Activated CD8-positive, alpha-beta memory T cell treated with anti-CD3 and anti-CD28 coated beads for 4 hours (primary cell): ENCODE measurements at places on chromosomes 12 and 14.

DNA sequence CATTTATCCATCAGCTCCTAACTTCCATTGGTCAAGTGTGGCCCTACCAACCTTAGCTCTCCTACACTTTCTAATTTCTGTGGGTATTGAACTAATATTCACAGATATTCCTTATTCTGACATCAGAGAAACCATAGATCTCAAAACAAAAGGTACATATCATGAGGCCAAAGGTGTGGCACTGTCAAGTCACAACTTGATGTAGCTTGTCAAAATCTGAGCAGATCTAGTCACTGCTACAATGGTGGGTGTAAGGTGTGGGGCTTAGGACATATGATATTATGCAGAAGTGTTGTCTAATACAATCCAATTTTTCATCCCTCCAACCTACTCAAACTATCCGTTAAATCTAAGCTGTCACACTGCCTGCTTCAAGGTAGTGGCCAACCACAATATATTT, 114.0 kb upstream of the FAR2 start:
- DNase-seq, result no peak

DNA sequence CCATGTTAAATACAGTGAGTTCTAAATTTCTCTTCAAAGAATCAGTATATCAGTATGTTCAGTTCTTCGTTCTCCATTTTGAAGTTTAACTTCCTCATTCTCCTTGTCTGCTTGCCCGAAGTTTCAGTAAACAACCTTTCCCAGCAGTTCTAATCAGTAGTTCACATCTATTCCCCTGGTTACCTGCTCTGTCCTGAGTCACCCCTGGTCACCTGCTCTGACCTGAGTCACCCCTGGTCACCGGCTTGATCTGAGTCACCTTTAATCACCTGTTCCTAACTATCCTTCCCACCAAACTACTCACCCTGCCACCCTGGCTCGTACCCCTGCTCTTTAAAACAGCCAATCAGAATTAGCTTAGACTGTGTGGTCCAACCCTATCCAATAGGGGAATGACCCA, 9.4 kb upstream of the OR10G3 start:
- no peak for DNase-seq

GRCh38 chr12:10623131-10623530, 9.7 kb upstream of the MAGOHB start:
- no peak for DNase-seq

DNA sequence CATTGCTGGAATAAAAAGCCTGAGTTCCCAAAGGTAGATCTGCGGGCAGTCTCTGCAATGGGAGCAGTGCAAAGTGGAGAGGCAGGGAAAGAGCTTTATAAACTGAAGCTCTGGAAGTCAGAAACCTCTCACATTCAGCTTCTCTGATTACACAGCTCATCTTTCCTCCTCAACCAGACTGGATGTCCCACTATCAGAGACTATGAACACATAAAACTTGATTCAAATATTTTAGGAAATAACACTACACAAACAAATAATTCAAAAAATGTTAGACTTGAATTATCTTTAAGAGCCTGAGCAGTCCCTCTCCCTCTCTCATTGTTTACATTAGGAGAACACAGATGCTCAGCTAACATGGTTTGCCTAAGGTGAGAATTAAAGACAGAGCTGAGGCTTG, 72.9 kb downstream of the DENND5B start:
- no peak for DNase-seq

GRCh38 chr14:51816031-51816430, 44.4 kb upstream of the GNG2 start:
- no peak for DNase-seq
